ENCODE measurements at places on chromosomes 16 and 17.
A peak's percentile ranks its signal among the peaks of the same experiment; 100 is the strongest.

DNA sequence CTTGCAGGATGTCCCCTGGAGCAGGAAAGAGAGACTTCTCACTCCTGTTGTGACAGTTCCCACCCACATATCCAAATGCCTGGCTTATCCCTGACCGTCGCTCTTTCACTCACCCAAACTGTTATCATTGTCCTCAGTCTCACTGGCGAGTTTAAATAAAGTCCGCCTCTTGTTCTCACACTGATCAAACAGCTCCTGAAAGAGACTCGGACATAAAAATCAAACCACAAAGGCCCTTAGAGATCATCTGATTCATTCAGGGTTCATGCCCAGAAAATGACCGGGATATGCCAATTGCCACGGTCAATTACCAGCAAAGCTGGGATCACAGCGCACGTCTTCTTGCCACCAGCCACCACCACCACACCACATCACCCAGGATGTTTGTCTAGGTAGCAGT is 19.9 kb downstream of the GGA3 start:
- no peak for DNase-seq

GRCh38 chr16:58511933-58512815 is 3.1 kb upstream of the SETD6 start:
- peak; percentile 88 for DNase-seq

DNA sequence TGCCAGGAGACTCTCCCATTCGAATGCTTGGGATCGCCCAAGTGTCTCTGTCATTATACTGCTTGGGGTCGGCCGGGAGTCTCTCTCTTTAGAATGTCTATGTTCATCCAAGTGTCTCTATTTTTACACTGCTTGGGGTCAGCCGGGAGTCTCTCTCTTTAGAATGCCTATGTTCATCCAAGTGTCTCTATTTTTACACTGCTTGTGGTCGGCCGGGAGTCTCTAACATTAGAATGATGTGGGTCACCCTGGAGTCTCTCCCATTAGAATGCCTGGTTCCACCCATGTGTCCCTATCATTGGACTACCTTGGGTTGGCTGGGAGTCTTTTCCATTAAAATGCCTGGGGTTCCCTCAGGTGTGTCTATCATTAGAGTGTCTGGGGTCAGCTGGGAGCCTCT is 2230.4 kb downstream of the TP53TG3F start:
- no peak for DNase-seq

GRCh38 chr16:84508502-84508901 is 4.0 kb upstream of the MEAK7 start:
- no peak for DNase-seq

DNA sequence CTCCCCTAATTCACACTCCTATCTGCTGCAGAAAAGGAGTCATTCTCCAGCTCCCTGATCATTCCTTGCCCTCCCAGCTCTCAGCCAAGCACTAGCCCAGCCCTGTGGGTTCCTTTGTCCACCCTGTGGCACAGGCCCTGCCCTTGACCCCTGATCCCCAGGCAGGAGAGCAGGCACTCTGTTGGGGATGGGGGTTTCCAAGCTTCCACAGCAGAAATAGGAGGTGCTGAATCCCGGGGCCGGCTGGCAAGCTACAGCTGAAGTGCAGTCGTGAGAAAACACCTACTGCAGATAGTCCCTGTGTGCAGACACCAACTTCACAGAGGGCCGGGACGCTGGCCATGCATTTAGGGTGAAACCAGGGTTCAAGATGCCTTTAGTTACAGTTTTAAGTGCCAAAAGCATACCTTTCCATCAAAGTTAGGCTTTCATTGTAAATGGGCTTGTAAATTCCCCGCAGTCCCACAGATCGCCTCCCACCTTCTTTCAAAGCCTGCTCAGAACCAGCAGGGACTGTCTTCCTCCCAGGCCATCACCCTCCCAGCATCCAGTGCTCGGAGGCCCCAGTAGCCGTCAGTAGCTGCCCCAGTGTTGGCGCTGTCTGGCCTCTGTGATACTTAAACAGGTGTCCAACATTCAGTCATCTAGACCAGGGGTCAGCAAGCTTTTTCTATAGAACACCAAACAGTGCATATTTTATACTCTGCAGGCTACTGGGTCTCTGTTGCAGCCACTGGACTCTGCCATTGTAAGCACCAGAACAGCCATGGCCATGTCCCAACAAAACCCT is 10.6 kb downstream of the CPSF4L start:
- no peak for DNase-seq

- no peak for DNase-seq
These were observed 34.6 kb downstream of the DCUN1D3 start for GRCh38 chr16:20865420-20866131.

DNA sequence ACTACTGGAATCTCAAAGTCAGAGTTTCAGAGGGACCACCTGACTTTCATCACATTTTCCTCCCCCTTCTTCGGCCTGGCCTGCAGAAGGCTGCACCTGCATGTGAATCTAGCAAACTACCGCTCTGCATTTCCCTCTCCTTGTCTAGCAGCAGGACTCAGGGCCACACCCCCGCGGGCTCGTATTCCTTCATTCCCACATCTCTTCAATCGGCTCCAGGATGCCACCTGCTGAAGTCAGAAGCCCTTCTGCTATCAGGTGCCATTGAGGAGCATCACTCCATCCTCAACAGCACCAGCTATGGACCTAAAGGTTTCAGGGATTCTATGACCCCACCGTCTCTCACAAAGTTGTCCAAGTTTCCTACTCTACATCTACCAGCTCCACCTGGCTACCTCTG is 169.5 kb downstream of the VPS53 start:
- DNase-seq = no peak

GRCh38 chr16:12255919-12256665 is 279.6 kb downstream of the SNX29 start:
- DNase-seq = no peak

DNA sequence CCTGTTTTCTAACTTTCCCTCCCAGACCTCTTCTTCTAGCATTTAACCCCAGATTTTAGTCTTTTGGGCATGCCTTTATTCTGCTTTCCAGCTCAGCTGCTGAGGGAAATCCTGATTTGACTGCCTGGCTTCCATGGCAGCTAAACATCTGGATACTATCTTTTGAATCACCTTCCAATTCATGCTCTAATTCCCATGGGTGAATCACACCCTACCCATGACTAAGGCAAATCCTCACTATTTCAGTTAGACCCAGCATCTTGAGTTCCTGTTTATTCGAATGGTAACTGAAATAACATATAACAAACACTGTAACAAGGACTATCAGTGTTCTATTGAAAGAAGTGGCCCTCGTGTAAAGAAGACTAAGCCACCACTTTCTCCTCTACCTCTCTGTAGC is 29.8 kb downstream of the CA10 start:
- DNase-seq = no peak

- no peak for DNase-seq
These were observed 807.0 kb upstream of the SOX9 start for GRCh38 chr17:71313866-71314265.

DNA sequence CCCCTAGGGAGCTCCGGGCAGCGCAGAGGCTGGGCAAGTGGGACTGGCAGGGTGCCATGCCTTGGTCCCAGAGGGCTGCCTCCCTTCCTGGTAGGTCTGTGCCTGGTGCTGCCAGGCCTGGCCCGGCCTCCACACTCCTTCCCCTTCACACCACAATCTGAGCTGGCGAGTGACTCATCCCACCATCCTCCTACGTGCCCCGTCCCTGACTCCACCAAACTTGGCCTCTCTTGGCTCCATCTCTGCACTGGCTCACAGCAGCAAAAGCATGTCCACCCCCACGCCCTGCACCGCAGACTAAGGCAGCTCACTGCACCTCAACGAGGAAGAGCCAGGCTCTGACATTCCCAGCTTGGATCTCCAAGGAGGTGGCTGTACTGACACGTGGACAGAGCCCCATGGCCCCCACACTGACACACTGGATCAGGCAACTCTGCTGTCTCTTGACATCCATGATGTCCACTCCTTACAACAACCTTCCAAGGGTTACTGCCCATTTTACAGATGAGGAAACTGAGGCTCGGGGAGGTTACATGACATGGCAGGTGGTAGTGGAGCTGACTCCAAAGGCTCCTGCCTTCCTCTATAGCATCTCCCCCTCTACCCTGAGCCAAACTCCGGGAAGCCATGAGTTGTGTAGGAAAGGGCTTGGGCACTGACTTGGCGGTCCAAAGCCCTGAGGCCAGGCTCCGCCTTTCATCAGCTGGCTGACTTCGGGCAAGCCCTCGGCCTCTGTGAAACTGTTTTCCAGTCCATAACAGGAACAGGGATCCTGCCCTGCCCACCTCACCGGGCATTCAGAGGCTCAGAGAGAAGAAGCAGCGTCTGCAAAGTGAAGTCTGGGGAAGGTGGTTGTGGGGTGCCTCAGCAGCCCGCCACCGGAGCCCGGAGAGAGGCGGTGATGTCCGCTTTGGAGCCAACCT is 20.1 kb upstream of the KRT19 start:
- DNase-seq = peak; percentile 40

DNA sequence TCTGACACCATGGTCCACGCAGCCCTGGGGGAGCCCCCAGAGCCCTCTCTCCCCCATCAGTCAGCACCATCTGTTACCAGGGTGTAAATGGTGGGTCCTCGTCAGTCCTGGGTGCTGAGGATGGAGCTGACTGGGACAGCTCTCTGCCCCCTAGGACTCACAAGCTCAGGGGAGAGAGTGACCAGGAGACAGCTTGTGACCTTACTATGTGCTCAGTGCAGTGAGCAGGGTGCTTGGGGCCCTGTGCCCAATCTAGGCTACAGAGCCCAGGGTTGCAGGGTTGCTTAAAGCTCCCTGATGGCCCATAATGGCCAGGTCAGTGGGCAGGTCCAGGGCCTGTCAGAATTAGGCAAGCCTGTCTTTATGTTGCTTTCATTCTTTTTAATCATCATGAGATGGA is 11.3 kb downstream of the MMP2 start:
- DNase-seq = no peak

- DNase-seq = no peak
These were observed 19.9 kb downstream of the SNX11 start for GRCh38 chr17:48127371-48128051.

- no peak for DNase-seq
These were observed 102.2 kb downstream of the CDK5R1 start for GRCh38 chr17:32588982-32589381.

DNA sequence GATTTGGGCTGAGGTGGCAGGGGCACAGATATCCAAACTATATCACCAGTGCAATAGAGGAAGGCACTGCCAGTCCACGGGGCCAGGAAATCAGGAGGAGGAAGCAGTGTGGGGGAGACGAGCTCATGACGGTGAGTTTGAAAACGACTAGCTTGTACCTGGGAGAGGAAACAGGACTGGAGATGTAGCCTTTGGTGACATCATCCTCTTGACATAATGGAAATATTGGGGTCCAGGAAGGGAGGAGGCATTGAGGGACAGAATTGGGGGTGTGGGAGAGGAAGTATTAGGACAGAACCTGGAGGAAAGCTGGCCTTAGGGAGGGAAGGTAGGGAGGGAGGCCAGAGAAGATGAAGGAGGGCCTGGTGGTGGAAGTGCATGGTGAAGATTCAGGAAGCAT is 109.1 kb downstream of the RGS9 start:
- no peak for DNase-seq

DNA sequence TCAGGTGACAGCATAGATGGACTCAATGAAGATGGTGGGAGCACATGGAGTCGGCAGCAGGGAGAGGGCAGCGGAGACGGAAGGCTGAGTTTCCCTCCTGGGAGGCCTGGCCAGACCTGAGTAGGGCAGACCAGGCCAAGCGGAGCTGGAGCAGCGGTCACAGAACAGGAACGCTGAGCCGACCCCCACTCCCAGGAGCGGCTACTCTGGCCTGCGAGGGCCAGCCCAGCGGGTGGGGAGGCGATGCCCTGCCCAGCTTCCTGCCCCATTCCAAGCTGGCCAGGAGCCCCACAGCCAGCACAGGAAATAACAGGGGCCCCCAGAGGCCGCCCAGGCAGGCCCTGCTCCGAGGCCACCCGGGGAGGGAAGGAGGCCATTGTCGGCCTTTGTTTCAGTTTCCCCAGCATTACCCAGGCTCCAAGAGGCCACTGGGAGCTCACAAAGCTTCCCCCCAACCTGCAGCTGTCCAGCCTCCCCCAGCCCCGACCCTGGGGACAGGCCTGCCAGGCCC is 79.8 kb downstream of the ZNF423 start:
- DNase-seq = no peak

DNA sequence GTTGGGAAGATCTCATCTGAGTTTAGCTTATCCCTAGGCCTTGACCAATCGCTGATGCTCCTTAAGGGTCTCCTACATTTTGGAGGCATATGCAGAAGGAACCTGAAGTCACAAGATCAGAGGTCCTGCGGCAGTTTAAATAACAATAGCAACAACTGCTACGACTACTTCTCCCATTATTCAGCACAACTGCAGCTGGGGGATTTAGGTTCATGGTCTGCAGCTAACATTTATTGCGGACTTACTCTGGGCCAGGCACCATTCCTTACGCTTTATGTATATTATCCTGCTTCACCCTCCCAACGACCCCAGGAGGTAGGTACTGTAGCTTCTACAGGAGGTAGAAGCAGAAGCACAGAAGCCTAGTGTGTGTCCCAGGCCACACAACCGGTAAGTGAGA is 59.5 kb downstream of the AKAP1 start:
- no peak for DNase-seq

DNA sequence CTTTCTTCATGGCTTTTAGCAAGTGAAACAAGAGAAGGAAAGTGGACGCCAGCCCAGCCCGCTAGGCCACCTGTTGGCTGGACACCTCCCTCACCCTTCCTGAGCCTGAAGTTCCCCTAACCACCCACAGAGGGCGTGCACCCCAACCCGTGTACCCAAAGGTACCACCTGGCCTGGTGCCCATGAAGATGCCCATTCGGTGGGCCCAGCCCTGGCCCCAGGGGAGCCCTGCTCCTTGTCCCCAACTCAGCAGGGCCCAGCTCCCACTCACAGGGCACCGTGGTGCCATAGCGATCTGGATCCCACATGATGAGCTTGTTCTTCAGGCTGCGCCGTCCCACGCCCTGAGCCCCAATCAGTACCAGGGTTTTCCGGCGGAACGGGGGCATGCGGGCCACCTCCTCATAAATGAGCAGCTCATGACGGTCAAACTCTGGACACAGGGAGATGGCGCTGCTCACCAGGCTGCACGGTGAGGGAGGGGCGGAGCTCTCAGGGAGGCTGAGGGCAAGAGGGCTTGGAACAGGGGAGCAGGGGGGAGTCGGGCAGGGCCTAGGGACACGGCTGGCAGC is 26.8 kb downstream of the MPP2 start:
- no peak for DNase-seq

- no peak for DNase-seq
These were observed 23.0 kb downstream of the MPG start for GRCh38 chr16:100989-101388.

GRCh38 chr17:49571764-49572163 is 3.9 kb upstream of the NXPH3 start:
- no peak for DNase-seq

DNA sequence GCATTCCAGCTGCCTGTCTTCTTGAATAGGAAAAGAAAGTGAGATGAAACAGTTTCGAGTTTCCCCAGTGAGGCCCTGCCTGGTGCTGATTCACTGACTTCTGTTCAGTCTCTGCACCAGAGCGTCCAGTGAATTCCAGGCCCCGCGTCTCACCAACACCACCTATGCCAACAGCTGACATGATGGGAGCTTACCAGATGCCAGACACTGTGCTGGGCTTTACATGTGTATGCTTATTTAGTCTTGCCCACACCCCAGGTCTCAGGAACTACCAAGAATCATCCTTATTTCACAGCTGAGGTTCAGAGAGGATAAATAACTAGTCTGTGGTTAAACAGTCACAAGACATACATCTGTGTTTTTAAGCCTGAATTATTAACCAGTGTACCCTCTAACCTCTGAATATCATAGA is 29.1 kb upstream of the IRX6 start:
- no peak for DNase-seq

- DNase-seq = peak; percentile 23
These were observed 17.6 kb upstream of the SSTR5 start for GRCh38 chr16:1054660-1055556.
